ENCODE measurements at places on chromosomes 1 and 21. TPM values are rescaled to one million over a fixed set of nuclear protein-coding genes. Genes with fewer than 3 reads are reported as not detected.

IL6R gene
- 3.3 TPM for total RNA-seq

GJB3 gene
- not detected for total RNA-seq

CD1D gene
- total RNA-seq, result not detected

LDLRAD1 gene
- not detected for total RNA-seq

EPHA10 gene
- total RNA-seq, result not detected

AMY1C gene
- not detected for total RNA-seq

- no peaks in the 10 kb centered on the region for H3K27me3 ChIP-seq
- no peaks in the 10 kb centered on the region for H3K36me3 ChIP-seq
- no peak overlapping the region for H3K4me3 ChIP-seq
These were observed 874.4 kb downstream of the KCNT2 start for GRCh38 chr1:195733826-195734225.

DNA sequence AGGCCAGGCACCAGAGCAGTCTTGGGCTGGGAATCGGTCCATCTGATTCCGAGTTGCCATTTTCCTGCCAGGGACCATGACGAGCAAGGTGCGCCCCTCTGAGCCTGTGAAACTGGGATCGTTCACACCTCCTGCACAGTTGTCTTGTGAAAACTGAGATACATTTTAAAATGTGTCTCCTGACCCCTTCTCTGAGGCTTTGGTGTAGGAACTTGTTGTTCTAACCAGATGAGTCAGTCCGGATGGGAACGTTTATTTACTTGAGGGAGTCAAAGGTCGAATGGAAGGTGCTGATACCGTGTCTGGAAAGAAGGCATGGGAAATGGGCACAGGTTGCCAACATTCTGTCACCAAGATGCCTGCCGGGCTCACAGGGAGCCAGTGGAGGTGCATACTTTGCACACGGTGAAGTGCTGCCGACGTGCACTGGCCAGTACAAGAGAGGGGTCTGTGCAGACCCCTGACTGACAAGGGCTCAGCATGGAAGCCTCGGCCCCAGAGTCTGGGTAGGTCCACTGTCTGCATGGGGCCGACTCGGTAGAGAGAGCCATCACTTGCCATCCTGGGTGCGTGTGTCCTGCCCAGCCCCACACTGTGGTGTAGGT, 7.4 kb upstream of the KCNN3 start:
- DNase-seq, result peak; percentile 81
- H3K4me3 ChIP-seq, result no peak overlapping the region
- H3K27ac ChIP-seq, result no peak overlapping the region
- no peaks in the 10 kb centered on the region for H3K27me3 ChIP-seq
- peaks cover 9% of the 10 kb centered on the region for H3K4me1 ChIP-seq

DNA sequence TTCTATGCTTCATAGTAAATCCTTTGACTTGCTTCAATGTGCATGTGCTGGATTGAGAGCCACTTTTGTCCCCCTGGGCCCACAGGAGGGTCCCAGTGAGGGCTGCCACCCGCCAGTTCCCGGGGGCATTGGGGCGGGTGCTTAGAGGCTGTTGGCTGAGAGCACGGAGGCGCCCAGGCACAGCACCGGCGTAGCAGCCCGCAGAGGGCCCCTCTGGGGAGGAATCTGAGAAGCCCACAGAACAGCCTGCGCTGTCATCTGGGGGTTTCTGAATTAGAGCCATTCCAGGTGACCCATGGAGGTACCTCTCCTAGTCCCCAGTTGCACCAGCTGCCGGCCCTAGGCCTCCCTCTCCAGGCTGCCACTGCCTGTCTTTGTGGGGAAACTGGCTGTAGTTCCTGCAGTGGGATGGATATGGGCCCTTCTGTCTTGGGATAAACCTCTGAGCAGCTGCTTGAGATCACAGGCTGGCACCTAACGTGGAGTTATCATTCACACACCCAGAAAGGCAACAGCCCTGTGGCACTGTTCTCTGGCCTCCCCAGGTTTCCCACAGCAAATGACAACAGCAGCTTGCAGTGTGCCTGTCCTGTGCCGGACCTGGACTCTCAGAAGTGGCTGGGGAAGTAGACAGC, 39.5 kb downstream of the TMEM51 start:
- H3K4me1 ChIP-seq, result peaks cover 16% of the 10 kb centered on the region
- H3K27me3 ChIP-seq, result no peaks in the 10 kb centered on the region
- H3K4me3 ChIP-seq, result no peak overlapping the region
- no peak for DNase-seq
- no peak overlapping the region for H3K27ac ChIP-seq

GRCh38 chr21:25561668-25562641, 45.3 kb downstream of the MRPL39 start:
- H3K36me3 ChIP-seq, result no peaks in the 10 kb centered on the region
- peak overlapping the region; percentile 96 for H3K4me3 ChIP-seq
- DNase-seq, result peak; percentile 82
- H3K4me1 ChIP-seq, result peaks cover 27% of the 10 kb centered on the region

DNA sequence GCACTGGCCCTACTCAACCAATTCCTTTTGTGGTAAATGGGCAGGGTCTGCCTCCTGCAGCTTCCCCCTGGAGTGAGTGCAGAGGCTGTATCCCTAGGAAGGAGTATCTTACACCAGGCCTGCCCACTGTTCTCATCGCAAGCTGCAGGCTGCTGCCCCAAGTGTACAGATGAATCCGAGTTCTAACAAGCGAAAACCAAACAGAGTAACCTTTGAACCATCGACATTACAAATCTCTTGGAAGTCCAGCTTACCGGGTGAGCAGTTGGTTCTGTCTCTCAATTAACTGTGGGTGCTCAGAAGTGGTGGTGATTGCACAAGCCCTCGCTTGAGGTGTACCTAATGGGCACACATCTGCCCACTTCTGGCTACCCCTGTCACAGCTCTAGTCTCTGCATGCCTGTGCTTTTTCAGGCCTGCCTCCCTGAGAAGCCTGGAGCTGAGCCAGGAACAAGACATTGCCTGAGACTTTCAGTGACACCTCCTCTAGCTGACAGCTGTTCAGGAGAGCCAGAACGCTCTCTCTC, 22.7 kb downstream of the INAVA start:
- H3K36me3 ChIP-seq, result no peaks in the 10 kb centered on the region
- DNase-seq, result no peak
- H3K27ac ChIP-seq, result no peak overlapping the region
- H3K27me3 ChIP-seq, result no peaks in the 10 kb centered on the region
- H3K4me1 ChIP-seq, result no peaks in the 10 kb centered on the region
- H3K4me3 ChIP-seq, result no peak overlapping the region

GRCh38 chr1:83798965-83799364, 200.0 kb downstream of the TTLL7 start:
- no peak for DNase-seq
- H3K27me3 ChIP-seq, result no peaks in the 10 kb centered on the region
- no peaks in the 10 kb centered on the region for H3K4me1 ChIP-seq
- no peak overlapping the region for H3K27ac ChIP-seq

- no peak overlapping the region for H3K27ac ChIP-seq
- H3K27me3 ChIP-seq, result peaks cover 2% of the 10 kb centered on the region
- H3K4me3 ChIP-seq, result no peak overlapping the region
- no peaks in the 10 kb centered on the region for H3K36me3 ChIP-seq
- no peak for DNase-seq
- H3K4me1 ChIP-seq, result no peaks in the 10 kb centered on the region
These were observed 81.4 kb upstream of the GALNT2 start for GRCh38 chr1:229985613-229986010.

DNA sequence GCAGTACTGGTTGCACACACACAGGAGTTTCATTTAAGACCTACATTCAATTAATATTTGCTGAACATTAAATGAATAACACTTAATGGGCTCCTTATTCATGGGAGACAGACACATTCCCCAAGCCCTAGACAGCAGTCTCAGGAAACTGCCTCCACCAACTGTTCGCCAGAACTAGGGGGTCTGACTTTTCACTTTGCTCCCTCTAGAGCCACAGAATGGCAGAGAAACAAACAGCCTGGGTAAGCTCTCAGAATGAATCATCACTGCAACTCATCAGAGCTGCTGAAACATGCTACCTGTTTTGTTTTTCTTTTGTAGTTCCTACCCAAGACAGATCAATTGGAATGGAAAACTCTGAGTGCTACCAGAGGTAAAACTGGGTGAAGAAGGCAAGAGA, 31.7 kb downstream of the ELK4 start:
- peak overlapping the region; percentile 98 for H3K27ac ChIP-seq
- DNase-seq, result peak; percentile 94
- H3K27me3 ChIP-seq, result no peaks in the 10 kb centered on the region

DNA sequence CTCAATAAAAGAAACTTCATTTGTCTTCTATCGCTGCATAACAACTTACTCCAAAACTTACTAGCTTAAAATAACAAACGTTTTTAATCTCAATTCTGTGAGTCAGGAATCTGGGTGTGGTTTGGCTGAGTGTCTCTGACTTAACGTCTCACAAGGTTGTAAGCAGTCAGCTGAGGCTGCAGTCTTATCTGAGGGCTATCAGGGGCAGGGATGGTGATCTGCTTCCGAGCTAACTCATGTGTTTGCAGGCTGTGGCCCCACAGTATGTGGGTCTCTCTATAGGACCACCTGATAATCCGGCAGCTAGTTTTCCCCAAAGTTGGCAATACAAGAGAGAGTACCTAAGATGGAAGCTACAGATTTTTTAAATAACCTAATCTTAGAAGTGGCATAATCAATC, 234.2 kb upstream of the FGGY start:
- peak; percentile 76 for DNase-seq
- H3K27me3 ChIP-seq, result no peaks in the 10 kb centered on the region
- H3K36me3 ChIP-seq, result no peaks in the 10 kb centered on the region
- no peak overlapping the region for H3K4me3 ChIP-seq
- H3K27ac ChIP-seq, result peak overlapping the region; percentile 75
- H3K4me1 ChIP-seq, result peaks cover 26% of the 10 kb centered on the region

- no peaks in the 10 kb centered on the region for H3K27me3 ChIP-seq
- H3K36me3 ChIP-seq, result no peaks in the 10 kb centered on the region
- H3K27ac ChIP-seq, result no peak overlapping the region
- DNase-seq, result no peak
- peaks cover under 1% of the 10 kb centered on the region for H3K4me1 ChIP-seq
These were observed 11.0 kb downstream of the GADD45A start for GRCh38 chr1:67695963-67696362.

DNA sequence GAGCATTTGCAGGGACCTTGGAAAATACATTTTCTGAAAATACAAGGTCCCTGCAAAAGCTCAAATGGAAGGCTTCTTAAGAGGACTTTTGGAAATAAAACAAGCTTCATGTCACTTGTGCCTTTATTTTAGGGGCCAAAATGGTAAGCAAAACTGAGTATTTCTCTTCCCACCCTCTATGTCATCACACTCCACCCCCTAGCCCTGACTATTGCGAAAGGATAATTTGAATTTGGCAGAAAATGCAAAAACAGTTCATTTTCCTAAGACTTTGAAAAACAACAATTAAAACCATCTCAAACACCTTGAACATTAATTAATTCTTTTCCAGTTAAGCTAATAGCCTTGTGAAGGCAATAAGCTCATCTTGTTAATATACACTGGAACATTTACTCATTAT, 201.7 kb downstream of the TM2D1 start:
- H3K4me3 ChIP-seq, result no peak overlapping the region
- no peaks in the 10 kb centered on the region for H3K4me1 ChIP-seq
- no peaks in the 10 kb centered on the region for H3K27me3 ChIP-seq
- DNase-seq, result no peak

DNA sequence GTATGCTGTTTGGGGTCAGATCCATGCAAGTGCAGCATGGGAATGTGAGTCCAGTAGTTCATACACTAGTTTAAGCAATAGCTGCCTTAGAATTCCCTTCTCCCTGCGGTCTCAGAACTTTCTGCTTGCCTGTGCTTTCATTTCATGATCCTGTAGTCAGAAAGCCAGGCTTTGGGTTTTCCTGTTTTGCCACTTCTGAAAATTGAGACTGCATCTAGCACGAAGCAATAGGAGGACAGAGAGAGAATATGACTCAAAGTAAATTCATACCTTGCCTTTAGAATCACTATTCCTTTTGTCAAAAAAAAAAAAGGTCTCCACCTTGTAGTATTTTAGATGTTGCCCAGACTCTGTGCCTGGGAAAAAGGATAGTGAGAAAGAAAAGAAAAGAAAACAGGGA, 161.2 kb upstream of the SNX7 start:
- no peak for DNase-seq
- H3K4me1 ChIP-seq, result no peaks in the 10 kb centered on the region
- H3K4me3 ChIP-seq, result no peak overlapping the region
- no peak overlapping the region for H3K27ac ChIP-seq
- H3K36me3 ChIP-seq, result no peaks in the 10 kb centered on the region
- peaks cover 2% of the 10 kb centered on the region for H3K27me3 ChIP-seq

- no peaks in the 10 kb centered on the region for H3K36me3 ChIP-seq
- peaks cover 7% of the 10 kb centered on the region for H3K4me1 ChIP-seq
- DNase-seq, result no peak
- H3K27me3 ChIP-seq, result no peaks in the 10 kb centered on the region
- no peak overlapping the region for H3K4me3 ChIP-seq
- no peak overlapping the region for H3K27ac ChIP-seq
These were observed 22.4 kb upstream of the DDOST start for GRCh38 chr1:20683614-20684013.

- peaks cover 9% of the 10 kb centered on the region for H3K4me1 ChIP-seq
- no peaks in the 10 kb centered on the region for H3K36me3 ChIP-seq
- H3K27me3 ChIP-seq, result no peaks in the 10 kb centered on the region
- peak; percentile 47 for DNase-seq
- no peak overlapping the region for H3K4me3 ChIP-seq
These were observed 43.0 kb downstream of the ATG4C start for GRCh38 chr1:62826901-62827300.

GRCh38 chr1:2483026-2483425, 6.9 kb downstream of the PLCH2 start:
- H3K27ac ChIP-seq, result no peak overlapping the region
- H3K27me3 ChIP-seq, result no peaks in the 10 kb centered on the region
- H3K4me3 ChIP-seq, result no peak overlapping the region
- no peaks in the 10 kb centered on the region for H3K36me3 ChIP-seq
- no peak for DNase-seq

DNA sequence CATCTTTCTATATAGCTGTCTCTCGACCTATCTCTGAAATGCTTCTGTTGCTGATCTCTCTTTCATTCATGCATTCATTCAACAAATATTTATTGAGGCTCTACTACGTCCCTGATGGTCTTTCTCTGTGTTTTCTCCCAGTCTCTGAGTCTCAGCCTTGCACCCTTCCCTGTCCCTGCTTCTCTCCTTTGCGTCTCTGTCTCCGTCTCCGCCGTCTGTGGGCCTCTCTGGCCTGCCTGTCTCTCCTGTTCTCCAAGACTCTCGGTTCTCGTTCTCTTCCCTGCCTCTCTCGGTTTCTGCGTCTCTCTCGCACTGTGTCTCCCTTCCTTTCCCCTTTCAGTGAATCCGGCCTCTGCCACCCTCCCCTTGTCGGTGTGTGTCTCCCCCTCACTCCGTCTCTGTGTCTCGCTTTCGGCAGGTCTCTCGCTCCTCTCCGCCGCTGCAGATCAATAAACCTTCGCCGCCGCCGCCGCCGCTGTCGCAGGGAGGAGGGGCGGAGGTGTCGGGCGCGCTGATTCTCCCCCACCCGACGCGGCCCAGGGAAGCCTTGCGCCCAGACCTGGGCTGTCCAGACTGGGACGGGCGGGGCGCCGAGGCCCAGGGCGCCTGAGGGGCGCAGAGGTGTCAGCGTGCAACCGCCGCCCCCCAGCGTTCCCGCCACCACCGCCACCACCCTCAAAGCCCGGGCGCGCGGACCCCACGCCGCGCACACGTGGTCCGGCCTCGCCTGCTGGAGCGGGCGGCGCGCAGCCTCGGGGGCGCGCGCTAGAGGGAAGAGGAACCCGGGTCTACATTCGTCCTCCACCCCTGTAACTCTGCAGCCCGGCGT, 3.0 kb downstream of the EFNA3 start:
- peaks cover 46% of the 10 kb centered on the region for H3K27me3 ChIP-seq
- no peak overlapping the region for H3K27ac ChIP-seq
- no peak overlapping the region for H3K4me3 ChIP-seq
- no peaks in the 10 kb centered on the region for H3K36me3 ChIP-seq
- H3K4me1 ChIP-seq, result peaks cover 15% of the 10 kb centered on the region
- no peak for DNase-seq
